Naive B cell (primary cell): ENCODE measurements at places on chromosomes 4 and X.
A peak's percentile ranks its signal among the peaks of the same experiment; 100 is the strongest.

DNA sequence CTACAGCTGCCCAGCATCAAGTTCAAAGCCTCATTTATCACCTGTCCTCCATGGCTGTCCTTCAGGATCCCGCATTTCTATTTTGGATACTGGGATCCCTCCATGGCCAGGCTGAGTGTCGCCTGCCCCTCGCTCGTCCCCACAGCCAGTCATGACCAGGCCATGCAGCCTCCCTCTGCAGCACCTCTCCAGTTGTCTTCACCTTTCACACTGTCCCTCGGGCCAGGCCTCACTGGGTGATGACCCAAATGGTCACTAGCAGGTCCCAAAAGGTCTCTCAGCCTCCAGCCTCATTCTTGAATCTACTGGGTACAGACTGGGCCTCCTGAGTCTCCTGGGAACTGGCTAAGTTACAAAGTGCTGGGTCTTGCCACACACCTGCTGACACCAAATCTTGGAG lies 48.7 kb upstream of the HELT start:
- H3K4me1 ChIP-seq: peaks cover 8% of the 10 kb centered on the region
- DNase-seq: no peak
- peaks cover 15% of the 10 kb centered on the region for H3K27me3 ChIP-seq
- H3K36me3 ChIP-seq: peaks cover 16% of the 10 kb centered on the region

GRCh38 chr4:38805530-38806145 lies 1.0 kb upstream of the TLR1 start:
- peak overlapping the region; percentile 96 for H3K27ac ChIP-seq
- peaks cover 38% of the 10 kb centered on the region for H3K4me1 ChIP-seq
- H3K27me3 ChIP-seq: no peaks in the 10 kb centered on the region

- no peak overlapping the region for H3K4me3 ChIP-seq
- H3K4me1 ChIP-seq: no peaks in the 10 kb centered on the region
- no peak for DNase-seq
- H3K36me3 ChIP-seq: peaks cover 8% of the 10 kb centered on the region
- no peaks in the 10 kb centered on the region for H3K27me3 ChIP-seq
Measured at GRCh38 chr4:32645653-32646052, 1925.5 kb downstream of the PCDH7 start.

GRCh38 chrX:73836956-73837477 lies 274.0 kb downstream of the CHIC1 start:
- no peak for DNase-seq
- no peaks in the 10 kb centered on the region for H3K4me1 ChIP-seq
- H3K36me3 ChIP-seq: no peaks in the 10 kb centered on the region
- H3K4me3 ChIP-seq: no peak overlapping the region
- no peaks in the 10 kb centered on the region for H3K27me3 ChIP-seq

GRCh38 chrX:133745349-133745748 lies 240.0 kb downstream of the GPC3 start:
- no peaks in the 10 kb centered on the region for H3K4me1 ChIP-seq
- peak; percentile 7 for DNase-seq
- no peak overlapping the region for H3K4me3 ChIP-seq
- no peaks in the 10 kb centered on the region for H3K36me3 ChIP-seq
- H3K27ac ChIP-seq: no peak overlapping the region
- H3K27me3 ChIP-seq: no peaks in the 10 kb centered on the region

DNA sequence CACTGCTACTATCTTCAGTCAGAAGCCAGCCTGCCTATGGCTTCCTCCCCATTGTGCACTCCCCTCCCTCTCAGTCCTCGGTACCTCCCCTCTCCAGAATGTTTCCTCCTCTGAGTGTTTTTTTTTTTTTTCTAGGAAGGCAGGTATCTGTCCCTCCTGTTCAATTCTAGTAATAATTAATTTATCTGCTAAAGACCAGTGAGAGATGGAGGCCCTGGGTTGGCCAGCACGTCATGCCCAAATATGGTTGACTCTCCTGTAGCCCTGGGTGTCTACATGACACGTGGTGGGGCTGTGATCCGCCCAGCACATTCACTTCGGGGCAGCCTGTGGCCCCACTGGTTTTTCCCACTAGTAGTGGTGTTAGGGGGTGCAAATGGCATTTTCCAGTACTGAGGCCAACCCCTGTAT lies 1.8 kb downstream of the FLNA start:
- peaks cover 17% of the 10 kb centered on the region for H3K4me1 ChIP-seq
- DNase-seq: no peak
- H3K27me3 ChIP-seq: no peaks in the 10 kb centered on the region
- no peak overlapping the region for H3K27ac ChIP-seq
- H3K4me3 ChIP-seq: peak overlapping the region; percentile 44

- DNase-seq: no peak
- no peaks in the 10 kb centered on the region for H3K27me3 ChIP-seq
- H3K36me3 ChIP-seq: no peaks in the 10 kb centered on the region
- no peak overlapping the region for H3K27ac ChIP-seq
Measured at GRCh38 chrX:7709845-7710244, 133.1 kb upstream of the VCX start.

GRCh38 chrX:7641141-7641540 lies 201.8 kb upstream of the VCX start:
- no peaks in the 10 kb centered on the region for H3K27me3 ChIP-seq
- H3K27ac ChIP-seq: peak overlapping the region; percentile 60
